SK-N-SH treated with all-trans-retinoic acid at 6 μM for 48 hours (cell line): ENCODE measurements at places on chromosomes 5 and 9.

GRCh38 chr5:63500242-63500641 is 462.0 kb downstream of the HTR1A start:
- no peak for ATAC-seq

GRCh38 chr5:134523543-134524271 is 1.8 kb upstream of the JADE2 start:
- no peak for ATAC-seq

GRCh38 chr5:54443270-54443669 is 12.2 kb upstream of the HSPB3 start:
- peak; percentile 72 for ATAC-seq

- no peak for ATAC-seq
These were observed 72.8 kb downstream of the SHB start for GRCh38 chr9:37995961-37996818.

GRCh38 chr9:89405826-89406225 is 87.5 kb downstream of the SECISBP2 start:
- no peak; the same call in 2 of the 3 replicates for ATAC-seq

- peak; percentile 80 for ATAC-seq
These were observed 57.8 kb upstream of the HSPA9 start for GRCh38 chr5:138632900-138633489.

- 0 out of 3 replicates have a peak, but pooled peaks have one; percentile 19 for ATAC-seq
These were observed 336.4 kb upstream of the MPDZ start for GRCh38 chr9:13615660-13616490.

- peak; percentile 79 for ATAC-seq
These were observed 90.6 kb downstream of the LMX1B start for GRCh38 chr9:126704157-126704891.

DNA sequence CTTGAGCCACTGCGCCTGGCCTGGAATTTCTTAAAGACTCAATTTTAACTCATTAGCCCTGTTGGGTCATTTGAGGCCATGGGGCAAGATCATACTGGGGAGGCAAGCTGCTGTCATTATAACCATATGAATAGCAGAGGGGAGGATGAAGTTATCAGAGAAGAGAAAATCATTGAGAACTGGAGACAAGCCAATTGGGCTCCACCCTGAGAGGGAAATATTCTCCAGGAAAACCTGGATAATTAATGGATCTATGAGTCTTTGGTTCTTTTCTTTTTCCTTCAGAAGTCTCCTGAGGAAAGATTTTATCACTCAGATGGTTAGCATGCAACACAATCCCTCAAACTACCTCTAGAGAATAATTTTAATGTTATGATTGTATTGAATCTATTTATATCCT is 569.6 kb upstream of the TUSC1 start:
- ATAC-seq, result no peak

GRCh38 chr9:32441678-32442077 is 57.2 kb downstream of the ACO1 start:
- no peak for ATAC-seq

GRCh38 chr5:96537386-96537785 is 104.3 kb upstream of the PCSK1 start:
- ATAC-seq, result peak; percentile 85

DNA sequence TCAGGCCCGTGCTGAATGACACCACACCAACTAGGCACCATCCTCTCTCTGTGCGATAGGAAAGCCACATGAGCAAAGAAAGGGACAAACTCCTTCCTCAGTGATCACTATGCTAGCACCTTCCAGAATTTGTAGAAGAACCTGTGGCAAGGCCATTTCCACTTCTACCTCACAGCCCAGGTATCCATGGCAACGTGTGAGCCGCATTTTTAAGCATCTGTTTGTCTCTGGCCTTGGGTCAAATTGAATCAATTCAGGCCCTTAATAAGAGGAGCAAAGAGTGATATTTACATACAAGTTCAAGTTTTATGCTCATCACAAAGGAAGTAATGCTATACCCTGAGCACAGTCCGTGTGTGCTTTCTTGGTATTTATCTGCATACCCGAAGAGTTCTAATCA is 179.3 kb downstream of the SLC12A2 start:
- peak; percentile 24; the same call in 1 of the 3 replicates for ATAC-seq

DNA sequence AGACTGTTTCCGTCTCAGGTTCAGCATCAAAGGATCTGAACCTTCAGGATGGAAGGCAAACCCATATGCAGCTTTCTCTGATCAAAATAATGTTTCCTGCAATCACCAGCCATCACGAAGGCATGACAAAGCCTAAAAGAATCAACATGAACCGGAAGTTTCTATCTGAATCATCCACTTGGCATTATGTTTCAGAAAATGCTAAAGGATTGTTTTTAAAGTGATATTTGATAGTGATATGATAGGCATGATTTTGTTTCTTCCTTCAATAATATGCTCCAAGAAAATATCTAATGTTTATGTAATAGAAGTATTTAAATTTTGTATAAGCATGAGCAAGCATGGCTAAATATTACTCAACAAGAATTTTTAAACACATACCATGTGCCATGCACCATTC is 219.6 kb downstream of the PLK2 start:
- peak; percentile 60 for ATAC-seq

DNA sequence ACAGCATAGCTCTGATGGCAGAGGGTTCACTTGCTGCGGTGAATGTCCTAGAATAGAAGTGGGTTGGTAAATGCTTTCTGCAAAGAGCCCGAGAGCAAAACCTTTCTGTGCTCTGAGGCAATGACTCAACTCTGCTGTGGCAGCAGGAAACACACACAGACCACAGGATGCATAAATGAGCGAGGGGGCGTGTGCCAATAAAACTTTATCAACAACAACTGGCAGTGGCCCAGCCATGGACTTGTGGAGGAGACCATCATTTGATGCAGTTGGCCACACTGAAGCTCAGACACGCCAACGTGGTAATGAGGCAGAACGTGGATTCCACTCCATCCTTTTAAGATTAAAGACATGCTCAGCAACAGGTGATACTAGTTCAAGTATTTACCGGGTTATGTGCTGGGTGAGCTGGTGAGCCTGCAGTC is 6.8 kb downstream of the MRPL36 start:
- ATAC-seq, result no peak

DNA sequence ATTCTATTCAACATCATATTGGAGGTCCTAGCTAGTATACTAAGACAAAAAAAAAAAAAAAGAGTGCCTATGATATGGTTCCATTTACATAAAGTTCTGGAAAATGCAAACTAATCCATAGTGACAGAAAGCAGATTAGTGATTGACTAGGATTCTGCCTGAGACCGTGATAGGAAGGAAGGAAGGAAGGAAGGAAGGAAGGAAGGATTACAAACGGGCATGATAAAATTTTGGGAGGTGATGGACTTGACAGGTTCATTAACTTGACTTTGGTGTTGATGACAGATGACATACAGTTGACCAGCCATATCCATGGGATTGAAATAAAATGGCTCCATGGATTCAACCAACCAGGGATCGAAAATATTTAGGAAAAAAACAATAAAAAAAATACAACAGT is 79.1 kb upstream of the MAN2A1 start:
- ATAC-seq, result no peak

GRCh38 chr9:130590305-130590704 is 10.9 kb downstream of the FUBP3 start:
- ATAC-seq, result no peak

GRCh38 chr5:152987131-152987530 is 503.3 kb upstream of the GRIA1 start:
- ATAC-seq, result no peak

DNA sequence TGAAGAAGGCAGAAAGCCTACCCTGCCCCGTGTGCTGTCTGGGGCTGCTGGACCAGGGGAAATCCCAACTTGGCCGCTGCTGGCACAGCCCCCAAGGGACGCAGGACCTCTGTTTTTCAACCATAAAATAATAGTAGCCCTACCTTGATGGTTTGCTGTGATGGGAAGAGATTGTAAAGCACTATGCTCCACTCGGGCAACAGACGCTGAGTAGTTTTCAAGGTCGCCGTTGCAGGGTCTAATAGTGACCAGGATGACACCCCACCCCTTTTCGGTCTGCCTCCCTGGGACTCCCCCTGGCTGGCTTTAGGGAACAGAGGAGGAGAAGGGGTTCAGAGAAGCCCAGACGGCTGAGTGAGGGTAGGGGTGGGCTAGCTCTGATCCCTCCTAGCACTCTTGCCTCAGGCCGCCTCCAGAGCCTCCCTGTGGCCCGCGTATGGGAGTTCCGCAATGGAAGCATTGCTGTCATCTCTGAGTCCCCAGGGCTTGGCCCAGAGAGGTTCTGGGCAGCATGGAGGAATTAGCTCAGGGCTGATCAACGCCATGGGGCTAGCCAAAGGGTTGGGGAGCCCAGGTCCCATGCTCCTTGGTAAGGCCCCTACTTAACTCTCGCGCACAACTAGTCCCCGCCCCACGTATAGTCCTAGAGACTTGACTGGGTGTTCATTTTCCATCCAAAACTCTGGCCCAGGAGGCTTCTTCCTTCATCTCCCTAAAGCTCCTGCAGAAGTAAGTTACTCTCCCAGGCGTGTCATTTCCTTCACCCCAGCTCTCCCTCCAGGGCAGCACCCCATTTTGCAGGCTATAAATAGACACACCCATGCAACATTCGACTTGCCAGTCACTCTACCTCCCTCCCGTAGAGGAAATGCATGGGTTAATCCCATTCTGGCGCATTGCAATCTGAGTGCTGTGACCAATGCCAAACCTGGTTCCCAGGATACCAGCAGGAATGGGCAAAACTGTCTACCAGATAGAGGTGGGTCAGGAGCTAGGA is 1.1 kb upstream of the IRF1 start:
- peak; percentile 0; the same call in 2 of the 3 replicates for ATAC-seq

GRCh38 chr5:9483779-9484178 is 62.1 kb downstream of the SEMA5A start:
- ATAC-seq, result peak; percentile 69

DNA sequence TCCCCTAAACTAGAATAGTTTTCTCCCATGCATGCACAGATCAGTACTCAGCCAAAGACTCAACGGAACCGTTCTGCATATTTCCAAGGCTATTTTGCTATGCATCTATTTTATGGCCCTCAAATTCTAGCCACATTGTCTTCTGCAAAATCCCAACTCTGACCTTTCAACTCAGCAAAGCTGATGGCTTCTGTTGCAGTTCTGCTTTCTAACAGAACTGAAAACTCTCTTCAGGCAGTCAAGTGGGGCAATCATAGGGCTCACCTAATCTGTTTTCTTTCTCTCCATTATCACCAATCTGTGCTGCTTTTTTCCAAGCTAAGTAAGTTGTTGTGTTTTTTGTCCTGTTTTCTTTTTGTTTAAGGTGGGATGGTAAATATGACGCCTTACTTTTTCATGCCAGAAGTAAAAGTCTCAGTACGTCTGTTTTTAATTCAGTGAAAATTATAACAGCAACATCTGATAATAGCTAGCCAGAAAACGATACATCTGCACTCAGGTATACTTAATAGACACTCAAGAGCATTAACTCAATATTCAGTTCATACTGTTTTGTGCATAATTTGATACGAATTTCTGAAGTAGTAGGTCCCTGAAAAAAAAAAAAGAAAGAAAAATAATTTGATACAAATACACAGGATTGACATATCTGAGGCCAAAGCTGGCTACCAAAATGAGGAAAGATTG is 454.3 kb downstream of the TLE1 start:
- no peak for ATAC-seq

- no peak; the same call in 2 of the 3 replicates for ATAC-seq
These were observed 77.7 kb upstream of the ADAMTSL1 start for GRCh38 chr9:18396102-18396728.

GRCh38 chr5:108726446-108727235 is 21.1 kb upstream of the FER start:
- ATAC-seq, result no peak
